ENCODE measurements at places on chromosomes 2 and 18. TPM values are rescaled to one million over a fixed set of nuclear protein-coding genes. Genes with fewer than 3 reads are reported as not detected.

DNA sequence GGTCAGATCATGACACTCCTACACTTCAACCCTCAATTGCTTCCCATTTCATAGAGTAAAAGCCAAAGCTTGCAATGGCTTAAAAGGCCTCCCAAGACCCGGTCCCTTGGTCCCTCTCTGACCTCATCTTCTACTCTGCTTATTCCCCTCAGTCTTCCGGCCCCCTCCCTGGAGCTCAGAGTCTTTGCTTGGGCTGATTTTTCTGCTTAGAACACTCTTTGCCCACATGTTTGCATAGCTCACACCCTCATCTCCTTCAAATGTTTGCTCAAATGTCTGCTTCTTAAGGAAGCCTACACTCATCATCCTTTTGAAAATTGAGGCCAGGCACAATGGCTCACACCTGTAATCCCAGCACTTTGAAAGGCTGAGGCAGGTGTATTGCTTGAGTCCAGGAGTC is 65.6 kb upstream of the CAPN13 start:
- DNase-seq, result no peak

- no peak for DNase-seq
These were observed 15.7 kb downstream of the MAP4K3 start for GRCh38 chr2:39421354-39421753.

- DNase-seq, result no peak
These were observed 28.1 kb upstream of the HTR2B start for GRCh38 chr2:231152800-231153557.

- peak; percentile 58 for DNase-seq
These were observed 157.8 kb downstream of the BCL2 start for GRCh38 chr18:63161761-63162195.

Gene CAPN14
- total RNA-seq, result 0.35 TPM

Gene ILKAP
- 55.4 TPM for total RNA-seq

Measured in Calu3 (cell line).